ENCODE measurements at places on chromosomes 4 and X.

- no peak for DNase-seq
Measured at GRCh38 chrX:997631-998137, 214.8 kb downstream of the CRLF2 start.

DNA sequence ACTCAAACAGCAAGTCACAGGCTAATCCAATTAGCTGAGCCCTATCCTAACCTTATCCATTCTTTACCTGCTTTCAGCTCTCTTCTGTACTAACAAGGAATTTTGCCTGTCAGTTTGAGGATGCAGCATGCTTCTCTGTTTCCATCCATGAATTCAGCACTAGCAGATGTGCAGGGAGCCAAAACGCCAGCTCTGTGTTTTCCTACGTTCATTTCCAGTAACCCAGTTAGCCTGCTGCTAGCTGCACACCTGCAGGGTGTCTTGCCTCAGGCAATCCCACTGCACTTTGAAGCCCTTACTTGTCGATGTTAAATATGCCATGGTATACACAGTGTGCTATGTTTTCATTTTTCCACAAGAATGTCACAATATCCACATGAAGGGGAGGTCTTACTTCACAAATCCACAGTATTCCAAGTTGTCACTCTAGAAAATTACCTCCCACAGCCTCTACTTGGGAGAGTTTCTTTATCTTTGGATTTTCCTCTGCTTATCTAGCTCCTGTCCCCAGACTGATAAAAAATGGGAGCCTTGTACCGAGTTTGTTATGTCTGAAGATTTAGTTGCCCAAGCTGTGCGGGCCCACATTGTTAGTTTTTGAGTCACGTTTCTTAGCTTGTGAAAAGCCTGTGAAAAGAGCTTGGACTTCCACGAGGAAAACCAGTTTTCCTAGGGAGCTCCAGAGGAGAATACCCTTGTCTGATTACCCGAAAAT is 127.6 kb upstream of the HHIP start:
- DNase-seq: no peak

DNA sequence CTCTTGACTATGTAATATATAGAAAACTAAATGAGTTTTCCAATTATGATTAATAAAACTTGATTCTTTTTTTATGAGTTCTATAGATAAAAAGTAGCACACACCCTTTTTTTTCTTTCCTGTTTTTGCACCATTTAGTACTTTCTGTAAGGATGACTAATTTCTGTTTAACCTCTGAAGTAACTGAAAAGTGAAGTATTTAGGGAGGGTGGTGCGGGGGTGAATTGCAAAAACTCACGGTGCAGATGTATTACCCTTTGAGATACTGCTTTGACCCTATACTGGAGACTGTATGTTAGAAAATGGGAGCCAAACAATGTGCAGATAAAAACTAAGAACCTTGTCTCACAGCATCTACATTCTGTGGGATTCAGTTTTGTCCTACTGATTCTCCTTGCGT is 471.6 kb downstream of the DTHD1 start:
- no peak for DNase-seq

DNA sequence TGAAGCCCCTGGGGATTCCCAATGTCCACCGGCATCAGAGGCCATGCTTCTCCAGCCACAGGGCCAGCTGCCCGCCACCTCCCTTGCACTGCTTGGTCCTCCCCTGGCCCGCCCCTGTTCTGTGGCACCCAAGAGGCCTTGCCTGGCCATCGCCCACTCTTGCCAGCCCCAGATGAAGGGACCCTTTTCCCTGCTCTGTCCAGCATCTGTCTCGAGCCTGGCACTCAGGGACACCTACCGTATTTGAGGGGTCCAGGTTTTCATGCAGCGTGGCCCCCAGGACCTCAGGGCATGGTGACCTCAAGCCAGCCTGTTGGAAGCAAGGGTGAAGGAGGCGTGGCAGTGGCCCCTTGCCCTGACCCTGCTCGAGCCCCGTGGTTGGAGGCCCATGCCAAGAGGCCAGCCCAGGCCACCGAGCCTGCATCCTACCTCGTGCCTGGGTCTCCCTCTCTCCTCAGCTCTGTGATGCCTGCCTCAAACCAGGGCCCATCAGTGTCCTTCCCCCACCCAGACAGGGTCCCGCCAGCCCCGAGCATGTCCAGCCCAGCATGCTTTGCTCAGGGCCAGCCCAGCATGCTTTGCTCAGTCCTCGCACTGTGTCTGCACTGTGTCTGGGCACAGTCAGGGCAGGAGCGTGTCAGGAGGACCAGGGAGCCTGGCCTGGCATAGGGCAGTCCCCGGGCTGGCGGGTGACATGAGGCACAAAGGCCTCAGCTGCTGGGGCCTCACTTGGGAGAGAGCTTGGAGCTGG is 14.3 kb upstream of the FGFR3 start:
- DNase-seq: no peak

DNA sequence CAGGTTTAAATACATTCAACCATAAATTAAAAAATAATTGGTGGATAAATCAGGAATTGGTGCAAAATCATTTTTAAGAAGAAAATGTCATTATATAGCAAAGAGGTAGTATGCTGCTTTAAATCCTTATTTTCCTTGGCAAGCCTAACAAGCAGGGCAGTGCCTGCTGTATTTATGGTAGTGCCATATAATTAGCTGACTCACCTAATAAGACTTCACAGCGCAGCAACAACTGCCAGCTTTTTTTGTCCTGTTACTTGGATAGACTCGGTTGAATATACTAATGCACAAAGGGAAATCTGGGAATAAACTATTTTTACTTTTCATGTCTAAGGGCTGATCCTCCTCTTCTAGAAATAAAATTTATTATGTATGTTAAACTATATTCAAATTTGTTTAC is 99.1 kb downstream of the SNCA start:
- DNase-seq: no peak

DNA sequence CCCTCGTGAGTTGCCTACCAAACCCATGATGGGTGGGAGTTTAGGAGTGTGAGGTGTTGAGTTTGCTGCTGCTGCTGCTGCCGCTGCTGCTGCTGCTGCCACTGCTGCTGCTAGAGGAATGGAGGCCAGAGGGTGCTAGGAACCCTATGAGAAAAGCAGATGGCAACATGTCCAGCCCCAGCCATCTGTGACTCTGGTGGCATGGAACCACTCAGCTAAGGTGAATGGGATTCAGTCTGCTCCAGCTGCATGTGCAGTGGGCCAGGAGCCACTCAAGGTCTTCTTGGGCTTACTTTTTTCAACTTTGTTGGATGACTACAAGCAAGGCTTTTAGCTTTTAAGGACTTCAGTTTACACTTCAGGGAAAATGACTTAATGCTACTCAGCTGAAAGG is 103.8 kb downstream of the RTL5 start:
- no peak for DNase-seq

GRCh38 chrX:45956191-45956870 is 588.9 kb downstream of the ZNF674 start:
- no peak for DNase-seq

GRCh38 chrX:110146521-110146920 is 143.6 kb downstream of the TMEM164 start:
- DNase-seq: no peak

DNA sequence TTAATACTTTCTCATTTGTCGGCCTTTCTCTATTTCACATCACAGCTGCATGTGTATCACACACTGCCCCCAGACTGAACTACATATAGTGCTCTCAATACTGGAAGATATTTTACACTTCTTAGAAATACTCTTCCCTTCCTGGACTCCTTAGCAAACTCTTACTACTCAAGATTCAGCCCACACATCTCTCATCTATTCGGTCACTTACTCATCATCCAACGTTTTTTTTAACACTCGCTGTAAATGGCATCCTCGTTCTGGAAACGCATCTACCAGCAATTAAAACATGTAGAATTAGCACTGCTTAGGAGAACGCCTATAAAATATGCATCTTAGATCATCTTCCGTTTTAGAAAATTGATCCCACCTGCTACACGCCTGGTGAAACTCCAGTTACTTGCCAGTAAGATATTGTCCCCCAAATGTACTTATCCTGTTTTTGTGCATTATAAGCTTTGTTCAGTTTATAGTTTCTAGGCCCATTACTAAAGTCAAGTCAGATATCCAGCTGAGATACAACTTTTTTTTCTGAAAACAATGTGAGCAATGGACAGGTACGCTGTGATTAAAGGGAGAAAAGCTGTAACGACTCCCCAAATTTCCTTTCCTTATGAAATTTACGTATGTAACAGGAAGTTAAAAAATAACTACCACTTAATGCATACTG is 1.0 kb downstream of the LRP2BP start:
- no peak for DNase-seq

DNA sequence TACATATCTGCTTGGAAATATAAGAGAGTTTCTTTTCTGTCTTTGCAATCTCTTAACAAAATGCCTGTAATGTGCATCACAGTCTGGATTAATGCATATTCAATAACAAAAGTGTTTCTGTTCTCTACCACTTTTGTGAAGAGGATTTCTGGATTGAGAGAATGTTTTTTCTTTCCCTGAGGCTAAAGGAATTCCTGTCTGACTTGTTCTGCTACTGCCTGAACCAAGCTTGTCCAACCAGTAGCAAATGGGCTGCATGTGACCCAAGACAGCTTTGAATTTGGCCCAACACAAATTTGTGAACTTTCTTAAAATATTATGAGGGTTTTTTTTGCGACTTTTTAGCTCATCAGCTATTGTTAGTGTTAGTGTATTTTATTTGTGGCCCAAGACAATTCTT is 1133.9 kb downstream of the SH3BGRL start:
- DNase-seq: no peak

DNA sequence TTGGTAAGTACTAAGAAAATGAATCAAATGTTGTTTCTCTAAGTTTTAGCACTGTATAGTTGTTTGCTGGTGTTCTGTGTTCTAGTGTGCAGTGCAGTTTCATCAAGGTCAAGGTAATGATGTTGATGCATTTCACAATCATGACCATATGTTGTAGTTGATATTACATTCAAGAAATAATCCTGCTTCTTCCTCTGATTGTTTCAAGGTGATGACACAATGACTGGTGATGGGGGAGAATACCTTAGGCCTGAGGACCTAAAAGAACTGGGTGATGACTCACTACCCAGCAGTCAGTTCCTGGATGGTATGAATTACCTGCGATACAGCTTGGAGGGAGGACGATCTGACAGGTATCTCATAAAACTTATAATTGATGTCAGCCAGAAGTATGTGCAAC is 261.6 kb downstream of the ANK2 start:
- no peak for DNase-seq

DNA sequence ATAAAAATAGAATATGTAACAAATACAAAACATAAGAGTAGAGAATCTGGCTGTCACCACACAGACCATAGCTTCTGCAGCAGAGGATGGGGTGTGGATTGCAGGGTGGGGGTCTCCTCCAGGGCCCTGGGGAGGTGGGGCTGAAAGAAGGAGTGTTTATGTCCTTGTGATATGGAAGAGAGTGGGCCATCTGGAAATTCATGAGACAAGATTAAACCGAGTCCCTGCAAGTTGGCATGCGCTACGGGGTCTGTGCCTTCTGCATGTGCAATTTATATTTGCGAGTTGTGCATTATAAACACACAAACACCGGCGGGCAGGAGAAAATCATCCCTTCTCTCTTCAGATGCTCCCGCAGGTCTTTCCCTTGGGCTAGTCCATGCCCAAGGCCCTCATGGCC is 145.9 kb downstream of the EVC2 start:
- no peak for DNase-seq

DNA sequence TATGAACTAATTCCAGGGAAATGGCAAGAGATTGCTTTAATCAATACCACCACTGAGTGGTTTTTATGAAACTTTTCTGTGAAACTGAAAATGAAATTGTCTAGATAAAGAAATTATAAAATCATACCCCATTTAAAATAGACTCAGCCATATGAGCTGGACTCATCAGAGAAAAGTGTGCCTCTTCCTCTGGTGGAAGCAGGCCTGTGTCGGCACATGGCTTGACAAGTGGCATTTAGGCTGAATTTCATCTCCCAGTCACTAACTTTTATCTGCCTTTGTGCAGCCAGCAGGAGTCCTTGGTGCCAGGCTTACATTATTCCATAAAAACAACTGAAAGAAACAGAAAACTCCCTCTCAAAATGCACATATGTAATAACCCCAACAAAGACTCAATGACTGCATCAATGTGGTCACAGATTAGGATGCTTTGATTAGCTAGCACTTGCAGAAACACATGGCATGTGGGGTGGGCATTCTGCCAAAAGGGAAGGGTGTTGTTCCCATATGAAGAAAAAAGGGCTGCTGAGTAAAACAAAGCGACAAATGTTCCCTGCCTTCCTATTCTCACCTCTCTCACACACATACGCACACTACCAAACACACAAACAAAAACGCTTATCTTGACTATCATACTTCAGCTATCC is 232.3 kb downstream of the PABPC4L start:
- DNase-seq: no peak

GRCh38 chr4:119010909-119011606 is 122.4 kb downstream of the SYNPO2 start:
- DNase-seq: no peak

- DNase-seq: no peak
Measured at GRCh38 chrX:22699581-22700091, 300.1 kb upstream of the DDX53 start.

- no peak for DNase-seq
Measured at GRCh38 chr4:29113960-29114359, 1606.2 kb upstream of the PCDH7 start.

GRCh38 chrX:13076176-13076961 is 31.9 kb upstream of the FAM9C start:
- DNase-seq: no peak

GRCh38 chr4:151231915-151232595 is 44.9 kb upstream of the PRSS48 start:
- no peak for DNase-seq

- DNase-seq: no peak
Measured at GRCh38 chr4:73843369-73843768, 6.9 kb downstream of the CXCL6 start.

DNA sequence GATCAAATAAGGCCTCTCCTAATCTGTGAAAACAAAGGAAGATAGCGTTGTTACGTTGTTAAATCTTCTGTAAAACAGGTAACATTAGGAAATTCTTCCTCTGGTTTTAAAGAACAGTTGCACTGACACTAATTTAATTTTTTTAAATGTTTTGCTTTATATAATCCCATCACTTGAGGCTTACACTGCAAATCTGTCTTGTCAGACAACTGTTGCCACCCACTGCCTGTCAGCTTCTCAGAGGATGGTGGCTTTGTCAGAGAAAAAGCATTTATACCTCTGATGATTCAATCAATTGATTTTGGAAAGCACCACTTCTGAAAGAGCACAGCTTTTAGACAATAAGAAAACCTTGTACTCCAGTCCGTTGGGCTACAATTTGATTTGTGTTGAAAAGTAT is 799.1 kb downstream of the FSTL5 start:
- no peak for DNase-seq

- DNase-seq: no peak
Measured at GRCh38 chr4:96972920-96973319, 1133.0 kb downstream of the PDHA2 start.

GRCh38 chr4:27020203-27020602 is 159.6 kb downstream of the STIM2 start:
- no peak for DNase-seq

GRCh38 chrX:108199041-108199440 is 107.5 kb downstream of the ATG4A start:
- DNase-seq: no peak

DNA sequence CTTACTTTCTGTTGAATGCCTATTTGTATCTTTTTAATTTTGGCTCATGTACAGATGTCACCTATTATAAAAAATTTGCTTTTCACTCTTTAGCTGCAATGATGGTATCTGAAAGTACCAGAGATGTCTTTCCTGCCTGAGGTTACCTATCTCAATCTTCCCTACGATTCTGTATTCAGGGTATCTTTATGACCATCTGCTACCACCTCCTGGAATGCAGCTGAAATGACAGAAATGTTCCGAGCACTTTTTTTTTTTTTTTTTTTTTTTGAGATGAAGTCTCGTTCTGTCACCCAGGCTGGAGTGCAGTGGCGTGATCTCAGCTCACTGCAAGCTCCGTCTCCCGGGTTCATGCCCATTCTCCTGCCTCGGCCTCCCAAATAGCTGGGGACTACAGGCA is 136.4 kb downstream of the REPS2 start:
- no peak for DNase-seq

Data from stimulated activated CD8-positive, alpha-beta memory T cell treated with anti-CD3 and anti-CD28 coated beads, Interleukin-7, amount 100 ng/mL, for 1 hour (primary cell).